ENCODE measurements at places on chromosomes 6 and 20.
A peak's percentile ranks its signal among the peaks of the same experiment; 100 is the strongest.

- DNase-seq, result no peak
These were observed 34.5 kb downstream of the SYTL3 start for GRCh38 chr6:158684311-158684710.

DNA sequence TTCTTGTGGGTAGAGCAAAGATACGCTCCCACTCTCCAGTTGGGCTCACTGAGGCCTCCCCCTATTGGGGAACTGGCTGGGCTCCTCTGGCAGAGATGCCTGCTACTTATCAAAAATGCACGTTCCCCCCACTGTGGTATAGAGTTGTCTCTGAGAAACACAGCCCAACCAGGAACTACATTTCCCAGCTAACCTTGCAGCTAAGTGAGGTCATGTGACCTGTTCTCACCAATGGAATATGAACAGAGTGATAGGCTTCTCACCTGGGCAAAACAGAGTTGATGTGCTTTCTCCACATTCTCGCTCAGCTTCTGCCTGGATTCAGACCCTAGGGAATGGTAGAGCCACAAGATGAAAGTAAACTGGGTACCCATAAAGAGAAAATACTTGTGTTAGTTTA is 49.1 kb upstream of the PTPRT start:
- DNase-seq, result no peak

DNA sequence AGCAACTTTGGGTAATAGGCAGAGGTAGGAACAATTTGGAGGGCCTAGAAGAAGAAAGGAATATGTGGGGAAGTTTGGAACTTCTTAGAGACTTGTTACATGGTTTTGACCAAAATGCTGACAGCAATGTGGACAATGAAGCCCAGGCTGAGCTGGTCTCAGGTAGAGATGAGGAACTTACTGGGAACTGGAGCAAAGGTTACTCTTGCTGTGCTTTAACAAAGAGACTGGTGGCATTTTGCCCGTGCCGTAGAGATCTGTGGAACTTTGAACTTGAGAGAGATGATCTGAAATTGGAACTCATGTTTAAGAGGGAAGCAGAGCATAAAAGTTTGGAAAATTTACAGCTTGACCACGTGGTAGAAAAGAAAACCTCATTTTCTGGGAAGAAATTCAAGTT is 28.3 kb upstream of the TMEM200A start:
- DNase-seq, result no peak

DNA sequence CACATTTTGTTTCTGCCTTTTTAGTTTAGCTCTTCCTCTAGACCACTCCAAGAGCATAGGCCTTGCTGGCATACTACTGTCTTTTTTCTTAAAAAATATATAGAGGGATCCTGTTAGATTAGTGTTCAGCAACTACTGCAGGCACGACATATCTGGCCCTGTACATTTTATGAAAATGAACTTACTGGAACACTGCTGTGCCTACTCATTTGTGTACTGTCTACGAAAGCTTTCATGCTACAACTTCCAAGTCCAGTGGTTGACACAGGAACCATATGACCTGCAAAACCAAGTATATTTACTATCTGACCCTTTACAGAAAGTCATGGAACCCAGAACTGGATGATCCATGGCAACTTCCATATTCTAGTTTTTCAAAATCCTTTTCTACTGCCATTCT is 66.6 kb upstream of the SPTLC3 start:
- no peak for DNase-seq

DNA sequence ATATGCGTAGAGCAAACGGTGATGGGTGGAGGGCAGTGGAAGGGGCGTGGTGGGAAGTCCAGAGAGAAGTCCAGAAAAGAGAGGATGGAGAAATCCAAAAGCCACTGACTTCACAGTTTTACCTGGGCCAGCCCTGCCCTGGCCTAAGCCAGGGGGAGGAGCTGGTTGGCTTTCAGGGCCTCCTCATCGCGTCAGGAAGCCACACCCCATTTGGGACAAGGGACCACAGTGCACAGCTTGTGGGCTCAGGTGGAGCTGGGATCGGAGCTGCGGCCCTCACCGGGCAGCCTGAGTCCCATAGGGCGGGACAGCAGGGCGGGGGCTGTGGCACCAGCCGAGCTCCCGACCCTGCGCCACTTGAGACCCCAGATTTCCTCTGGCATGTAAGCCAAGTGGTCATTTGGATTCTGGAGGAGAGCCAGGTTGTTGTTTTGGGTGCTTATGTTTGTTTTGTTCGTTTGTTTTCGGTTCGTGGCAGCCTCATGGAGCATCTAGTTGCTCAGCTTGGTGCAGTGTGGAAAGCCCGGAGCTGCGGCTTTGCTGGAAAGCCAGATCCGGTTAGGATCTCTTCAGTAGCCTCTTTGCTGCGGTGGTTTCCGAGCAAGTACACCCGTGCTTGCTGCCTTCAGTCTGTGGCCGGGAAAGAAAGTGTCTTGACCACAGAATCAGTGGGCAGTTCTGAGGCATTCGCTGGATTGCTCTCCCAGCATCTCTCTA is 42.2 kb downstream of the RIOK1 start:
- no peak for DNase-seq

DNA sequence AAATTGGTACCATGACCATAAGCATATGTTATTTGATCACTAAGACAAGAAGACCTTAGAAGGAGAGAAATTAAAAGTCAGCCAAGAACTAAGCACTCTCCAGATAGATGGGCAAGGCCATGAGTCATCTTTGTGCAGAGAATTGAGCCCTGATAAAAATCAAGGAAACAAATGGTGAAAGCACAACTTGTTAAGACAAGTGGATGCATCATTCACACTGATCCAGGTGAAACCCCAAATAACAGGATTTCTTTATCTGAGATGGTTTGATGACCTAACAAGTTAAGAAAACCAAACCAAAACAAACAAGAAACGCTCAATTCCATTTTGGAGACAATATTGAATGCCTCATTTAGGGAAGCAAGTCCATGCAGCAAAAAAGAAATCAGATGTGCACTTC is 121.6 kb downstream of the ADAT2 start:
- DNase-seq, result no peak

DNA sequence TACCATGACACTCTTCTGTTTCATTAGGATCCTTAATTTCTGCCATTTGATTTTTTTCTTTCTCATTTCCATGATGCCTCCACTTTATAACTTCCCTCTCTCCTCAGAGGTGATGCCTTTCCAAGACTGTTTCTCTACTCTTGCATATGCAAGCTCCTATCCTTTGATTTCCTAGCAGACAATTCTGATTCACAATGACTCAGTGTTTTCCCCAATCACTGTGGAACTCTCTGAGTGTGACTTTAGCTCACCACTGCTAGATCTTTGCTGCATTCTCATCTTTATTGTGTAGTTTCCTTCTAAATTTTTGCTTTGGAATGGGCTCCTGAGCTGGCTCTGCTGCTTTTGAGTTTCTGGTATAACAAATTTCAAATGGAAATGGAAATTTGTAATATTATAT is 184.9 kb downstream of the TINAG start:
- no peak for DNase-seq

- no peak for DNase-seq
These were observed 65.0 kb upstream of the TOX2 start for GRCh38 chr20:43849496-43850186.

DNA sequence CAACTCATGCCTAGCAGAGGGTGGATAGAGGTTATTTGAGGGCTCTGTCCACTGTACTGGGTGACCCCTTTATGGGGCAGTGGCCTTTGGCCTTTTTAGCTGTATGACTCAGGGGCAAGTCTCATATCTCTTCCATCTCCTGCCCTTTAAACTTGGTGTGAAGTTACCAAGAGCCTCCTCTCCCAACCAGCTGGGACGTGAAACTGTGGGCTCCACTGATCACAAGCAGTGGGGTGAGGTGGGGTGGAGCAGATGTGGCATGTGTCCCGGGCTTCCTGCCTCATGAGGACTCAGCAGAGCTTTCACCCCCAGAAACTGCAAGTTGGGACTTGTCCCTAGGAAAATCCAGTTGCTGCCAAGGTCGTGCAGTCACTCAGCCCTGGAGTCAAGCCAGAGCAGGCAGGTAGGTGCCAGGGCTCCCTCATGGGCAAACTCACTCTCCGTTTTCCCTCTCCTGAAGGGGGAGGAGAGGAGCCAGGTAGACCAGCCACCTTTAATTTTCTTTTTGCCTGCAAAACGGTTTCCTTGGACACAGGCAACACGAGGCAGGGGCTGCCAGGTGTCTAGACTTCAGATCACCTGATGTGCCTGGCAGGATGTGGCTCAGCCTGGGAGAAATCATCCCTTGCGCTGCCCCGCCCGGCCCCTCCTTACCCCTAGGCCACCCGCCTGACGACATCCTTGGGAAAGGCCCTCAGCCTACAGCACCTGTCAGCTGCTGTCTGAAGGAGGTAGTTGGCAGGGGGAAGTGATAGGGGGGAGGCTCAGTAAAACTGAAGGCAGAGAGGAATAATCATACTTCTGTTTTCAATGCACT is 4.0 kb downstream of the CDKN1A start:
- peak; percentile 79 for DNase-seq

GRCh38 chr6:108497883-108498282 is 62.8 kb upstream of the FOXO3 start:
- DNase-seq, result no peak

- DNase-seq, result no peak
These were observed 704 bp downstream of the TOP1 start for GRCh38 chr20:41029150-41029901.

- no peak for DNase-seq
These were observed 48.4 kb downstream of the ZFAND3 start for GRCh38 chr6:37867756-37868446.

- no peak for DNase-seq
These were observed 31.8 kb downstream of the SNRNP48 start for GRCh38 chr6:7621761-7622160.

- no peak for DNase-seq
These were observed 1.7 kb downstream of the NR2E1 start for GRCh38 chr6:108167449-108168089.

- no peak for DNase-seq
These were observed 69.5 kb downstream of the LYRM4 start for GRCh38 chr6:5191222-5191621.

GRCh38 chr6:144263786-144264185 is 21.3 kb upstream of the UTRN start:
- DNase-seq, result no peak

GRCh38 chr6:167575158-167575696 is 250.3 kb downstream of the TTLL2 start:
- DNase-seq, result no peak

DNA sequence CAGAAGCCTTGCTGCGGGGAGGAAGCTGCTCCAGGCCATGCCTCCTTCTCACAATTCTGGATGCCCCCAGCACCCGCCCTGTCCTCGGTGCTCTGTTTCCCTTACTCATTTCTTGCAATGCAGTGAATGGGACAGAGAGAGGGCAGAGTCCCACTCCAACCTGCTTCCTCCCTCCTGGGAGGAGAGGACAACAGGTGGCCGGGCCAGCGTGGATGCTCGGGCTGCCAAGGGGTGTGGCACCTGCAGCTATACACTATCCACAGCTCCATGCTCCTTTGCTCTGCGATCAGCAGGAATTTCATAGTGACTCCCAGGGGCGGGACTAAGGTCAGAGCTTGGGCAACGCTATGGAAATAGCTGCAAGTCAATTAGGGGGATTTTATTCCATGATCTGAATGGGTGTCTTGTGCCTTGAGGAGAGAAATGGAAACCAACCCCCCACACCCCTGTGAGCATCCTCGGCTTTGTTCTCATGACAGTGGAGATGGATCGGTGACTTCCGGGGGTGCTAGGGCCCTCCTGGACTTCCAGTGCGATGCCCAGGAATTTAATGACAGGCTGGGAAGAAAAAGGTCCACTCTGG is 192.5 kb downstream of the MYLK4 start:
- no peak for DNase-seq

GRCh38 chr20:58523072-58523970 is 8.1 kb upstream of the APCDD1L start:
- DNase-seq, result no peak

DNA sequence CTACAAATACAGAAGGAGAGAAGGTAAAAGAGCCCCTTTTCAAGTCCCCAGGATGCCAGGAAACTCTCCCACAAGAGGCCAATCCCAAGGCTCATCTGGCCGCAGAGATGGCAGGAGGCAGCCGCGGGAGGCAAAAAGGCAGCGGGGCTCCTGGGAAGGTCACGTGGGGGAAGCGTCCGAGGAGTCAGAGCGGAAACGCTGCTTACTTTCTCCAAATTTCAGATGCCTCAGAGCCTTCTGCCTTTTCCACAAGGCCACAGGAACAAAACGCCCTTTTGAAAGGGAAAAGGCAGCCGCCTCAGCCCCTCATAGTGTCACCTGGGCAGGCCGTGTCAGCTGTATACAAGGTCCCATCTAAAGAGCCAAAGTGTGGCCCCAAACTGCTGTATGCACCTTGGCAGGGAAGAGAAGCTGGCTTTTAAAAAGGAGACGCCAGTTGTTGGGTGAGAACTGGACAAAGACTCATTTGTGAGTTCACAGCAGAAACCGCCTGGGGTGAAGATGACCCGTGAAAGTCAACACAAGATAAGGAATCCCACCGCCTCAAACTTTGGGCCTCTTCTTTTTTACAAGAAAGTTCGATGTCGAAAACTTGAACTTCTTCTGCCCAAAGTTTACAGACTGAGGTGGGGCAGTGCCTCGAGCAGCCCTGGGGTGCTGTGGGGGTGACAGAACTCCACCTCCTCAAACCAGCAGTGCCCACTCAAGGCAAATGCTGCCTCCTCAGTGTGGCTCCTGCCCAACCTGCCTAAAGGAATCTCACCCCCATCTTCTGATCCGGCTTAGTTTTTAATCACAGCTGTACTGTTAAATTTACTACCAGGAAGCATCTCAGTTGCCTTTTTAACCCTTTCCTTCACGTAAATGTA is 45.4 kb downstream of the EZR start:
- no peak for DNase-seq

DNA sequence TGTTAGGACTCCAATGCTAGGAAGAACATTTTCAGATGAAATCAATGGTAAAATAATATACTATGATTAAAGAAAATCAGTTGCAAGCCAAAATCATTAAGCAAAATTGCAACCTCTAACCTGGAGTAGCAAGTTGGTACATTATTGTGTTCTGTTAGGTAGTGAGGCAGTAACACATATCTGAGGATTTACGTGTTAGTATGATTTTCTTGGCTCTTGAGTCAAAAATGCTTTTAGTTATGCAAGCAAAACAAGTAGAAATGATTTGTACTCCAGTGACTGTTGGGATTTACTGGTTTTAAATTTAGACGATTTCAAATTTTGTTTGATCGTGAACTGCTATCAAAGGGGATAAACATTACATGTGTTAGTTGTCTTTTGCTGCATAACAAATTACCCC is 293.0 kb upstream of the BTBD3 start:
- DNase-seq, result no peak

- no peak for DNase-seq
These were observed 5.6 kb upstream of the CHD6 start for GRCh38 chr20:41623625-41624375.
